ENCODE measurements at places on chromosomes 2 and 18.

DNA sequence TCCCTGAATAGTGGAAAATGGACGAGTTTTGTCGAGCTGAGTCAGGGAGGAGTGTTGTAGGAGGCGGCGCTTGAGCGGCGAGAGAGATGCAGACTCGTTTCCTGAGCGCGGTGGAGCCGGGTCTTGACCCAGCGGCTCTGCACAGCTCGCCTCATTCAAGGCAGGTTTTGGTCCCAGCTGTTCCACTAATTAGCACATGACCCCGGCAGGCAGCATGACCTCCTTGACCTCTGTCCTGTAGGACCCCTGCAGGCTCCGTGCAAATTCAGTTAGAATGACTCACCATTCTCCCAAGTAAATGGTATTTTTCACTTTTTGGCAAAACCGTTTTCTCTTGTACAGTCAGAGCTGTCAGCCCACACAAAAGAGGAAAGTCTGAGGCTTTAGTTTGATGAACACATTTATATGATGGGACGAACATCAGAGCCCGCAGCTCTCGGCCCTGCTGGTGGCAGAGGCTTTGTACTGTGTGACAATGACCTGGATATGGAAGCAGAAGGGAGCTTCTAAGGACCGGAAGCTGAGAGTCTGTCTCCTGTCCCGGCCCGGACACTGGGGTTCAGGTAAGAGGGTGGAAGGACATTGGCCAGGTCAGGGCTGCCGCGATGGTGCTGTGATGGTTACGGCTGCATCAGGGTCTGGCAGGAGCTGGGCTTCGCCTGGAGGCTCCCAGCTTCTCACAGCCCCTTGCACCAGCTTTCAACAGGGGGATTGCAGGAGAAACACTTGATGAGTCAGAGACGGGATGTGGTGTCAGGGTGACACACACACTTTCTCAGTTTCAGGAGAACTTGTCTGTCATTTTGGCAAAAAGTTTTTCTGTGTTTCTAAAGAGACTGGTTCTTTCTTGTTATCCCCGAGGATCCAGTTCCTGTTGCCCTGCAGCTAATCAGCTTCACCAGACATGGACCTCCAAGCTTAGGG, 29.9 kb upstream of the ALKAL2 start:
- DNase-seq, result no peak

DNA sequence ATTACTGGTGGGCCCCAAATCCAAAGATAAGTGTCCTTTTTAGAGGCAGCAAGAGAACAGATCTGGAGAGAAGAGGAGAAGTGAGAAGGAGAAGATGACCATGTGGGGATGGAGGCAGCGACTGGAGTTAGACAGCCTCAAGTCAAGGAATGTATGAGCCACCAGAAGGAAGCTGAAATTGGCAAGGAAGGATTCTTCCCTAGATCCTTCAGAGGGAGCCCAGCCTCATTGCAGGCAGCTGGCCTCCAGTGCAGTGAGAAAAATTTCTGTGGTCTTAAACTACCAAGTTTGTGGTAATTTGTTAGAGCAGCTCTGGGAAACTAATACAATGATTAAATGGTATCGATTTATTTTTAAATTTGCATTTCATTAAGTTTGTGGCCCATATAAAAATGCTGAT, 167.9 kb downstream of the NCKAP5 start:
- DNase-seq, result no peak

GRCh38 chr2:15914596-15915385, 25.6 kb upstream of the MYCN start:
- no peak for DNase-seq

GRCh38 chr2:10720947-10721395, 459 bp upstream of the ATP6V1C2 start:
- DNase-seq, result peak; percentile 19

- DNase-seq, result peak; percentile 10
Observed at GRCh38 chr2:32553829-32554432, 73.9 kb upstream of the TTC27 start.

- DNase-seq, result no peak
Observed at GRCh38 chr18:79200546-79201268, 131.5 kb downstream of the ATP9B start.

GRCh38 chr2:230330725-230331124, 3.7 kb downstream of the SP140L start:
- no peak for DNase-seq

- no peak for DNase-seq
Observed at GRCh38 chr2:120983344-120983743, 247.7 kb downstream of the GLI2 start.

- DNase-seq, result no peak
Observed at GRCh38 chr2:174785481-174785880, 21.2 kb upstream of the CHRNA1 start.

DNA sequence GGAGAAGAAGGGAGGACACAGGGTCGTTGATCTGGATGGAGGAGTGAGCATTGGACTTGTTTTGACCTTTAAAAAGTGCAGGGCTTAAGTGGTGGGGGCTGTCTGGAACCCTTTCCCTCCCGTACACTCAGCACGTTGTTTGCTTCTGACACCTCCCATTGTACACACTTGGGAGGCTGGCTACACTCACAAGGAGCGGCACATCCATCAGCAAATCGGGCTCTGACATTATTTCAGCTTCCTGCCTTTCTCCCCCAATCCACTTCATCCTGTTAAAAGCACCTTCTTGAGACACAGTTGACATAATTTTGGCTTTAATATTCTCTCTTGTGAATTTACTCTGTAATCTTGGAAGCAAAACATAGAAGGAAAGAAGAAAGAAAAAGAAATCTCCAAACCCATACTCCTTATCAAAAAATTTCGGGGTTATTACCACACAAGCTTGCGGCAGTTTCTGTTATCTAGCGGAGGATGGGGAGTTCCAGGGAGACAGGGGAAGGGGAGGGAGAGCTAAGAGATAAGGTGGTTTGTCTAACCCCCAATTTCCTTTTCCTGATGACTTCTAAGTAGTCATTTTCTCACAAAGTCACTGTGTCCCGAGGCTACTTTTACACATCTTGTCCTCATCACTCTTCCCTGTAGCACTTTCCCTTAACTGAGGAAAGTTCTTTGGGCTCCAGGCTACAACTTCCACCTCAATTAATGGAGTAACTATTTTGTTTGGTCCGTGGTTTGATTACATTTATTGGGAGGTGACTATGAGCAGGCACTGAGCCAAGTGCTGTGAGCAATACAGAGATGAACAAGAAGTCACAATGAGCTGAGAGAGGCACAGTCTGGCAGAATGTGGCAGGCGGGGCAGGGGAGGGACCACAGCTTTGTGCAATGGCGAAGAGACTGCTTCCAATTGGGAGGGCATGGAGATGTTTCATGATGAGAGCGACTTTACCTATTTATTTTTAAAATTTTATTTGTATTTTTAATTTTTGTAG, 240.1 kb upstream of the MEX3C start:
- DNase-seq, result peak; percentile 33

- DNase-seq, result no peak
Observed at GRCh38 chr2:219207134-219207883, 727 bp downstream of the ZFAND2B start.

DNA sequence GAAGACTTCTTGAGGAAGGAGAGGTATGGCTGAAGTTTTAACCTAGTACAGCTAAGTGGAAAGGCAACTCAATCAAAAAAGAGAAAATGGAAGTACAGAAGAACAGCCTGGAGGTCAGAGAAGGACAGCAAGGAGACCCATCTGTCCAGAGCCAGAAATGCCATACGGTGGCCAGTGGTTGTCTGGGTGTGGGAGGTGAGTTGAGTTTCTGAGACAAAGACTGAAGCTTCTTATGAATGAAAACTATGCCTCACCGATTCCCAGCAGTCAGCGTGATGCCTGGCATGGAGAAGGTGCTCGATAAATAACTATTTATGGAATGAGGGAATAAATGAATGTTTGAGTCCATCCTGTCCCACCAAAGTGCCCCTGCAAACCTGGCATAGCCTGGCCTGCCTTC, 98.8 kb downstream of the MRO start:
- no peak for DNase-seq

GRCh38 chr2:227164763-227165291, 403 bp downstream of the COL4A3 start:
- peak; percentile 26 for DNase-seq

DNA sequence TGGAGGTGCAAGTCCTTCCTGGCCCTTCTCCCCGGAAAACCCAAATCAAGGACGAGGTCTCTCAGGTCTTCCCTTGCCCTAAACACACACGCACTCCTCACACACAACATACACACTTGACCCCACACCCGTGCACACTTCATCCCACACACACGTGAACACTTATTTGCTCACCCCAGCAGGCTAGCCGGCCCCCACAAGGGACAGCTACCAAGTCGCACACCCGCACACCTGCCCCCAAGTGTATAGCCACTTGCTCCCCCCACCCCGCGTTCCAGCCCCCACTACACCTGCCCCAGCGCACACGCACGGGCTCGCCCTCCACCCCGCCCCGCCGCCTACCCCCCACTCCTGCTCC, 359 bp downstream of the TGFBRAP1 start:
- no peak for DNase-seq

GRCh38 chr2:39642051-39642718, 23.5 kb upstream of the TMEM178A start:
- DNase-seq, result no peak

- DNase-seq, result peak; percentile 69
Observed at GRCh38 chr2:195408196-195408595, 248.8 kb upstream of the SLC39A10 start.

DNA sequence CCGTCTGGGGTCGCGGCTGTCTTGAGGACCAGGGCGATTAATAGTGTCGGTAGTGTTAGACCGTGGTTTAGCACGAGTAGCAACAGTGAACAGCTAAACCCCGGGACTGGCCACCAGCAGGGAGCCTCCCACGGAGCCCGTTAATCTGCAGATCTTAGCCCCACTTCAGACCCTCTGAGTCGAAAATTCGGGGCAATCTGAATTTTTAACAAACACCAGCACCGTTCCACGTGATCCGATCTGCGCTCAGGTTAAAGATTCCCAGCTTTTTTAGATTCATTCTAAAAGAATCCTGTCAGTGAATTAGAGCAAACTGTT, 479 bp upstream of the ATP5F1A start:
- DNase-seq, result no peak

GRCh38 chr18:45363196-45363595, 252.1 kb upstream of the SLC14A2 start:
- no peak for DNase-seq

DNA sequence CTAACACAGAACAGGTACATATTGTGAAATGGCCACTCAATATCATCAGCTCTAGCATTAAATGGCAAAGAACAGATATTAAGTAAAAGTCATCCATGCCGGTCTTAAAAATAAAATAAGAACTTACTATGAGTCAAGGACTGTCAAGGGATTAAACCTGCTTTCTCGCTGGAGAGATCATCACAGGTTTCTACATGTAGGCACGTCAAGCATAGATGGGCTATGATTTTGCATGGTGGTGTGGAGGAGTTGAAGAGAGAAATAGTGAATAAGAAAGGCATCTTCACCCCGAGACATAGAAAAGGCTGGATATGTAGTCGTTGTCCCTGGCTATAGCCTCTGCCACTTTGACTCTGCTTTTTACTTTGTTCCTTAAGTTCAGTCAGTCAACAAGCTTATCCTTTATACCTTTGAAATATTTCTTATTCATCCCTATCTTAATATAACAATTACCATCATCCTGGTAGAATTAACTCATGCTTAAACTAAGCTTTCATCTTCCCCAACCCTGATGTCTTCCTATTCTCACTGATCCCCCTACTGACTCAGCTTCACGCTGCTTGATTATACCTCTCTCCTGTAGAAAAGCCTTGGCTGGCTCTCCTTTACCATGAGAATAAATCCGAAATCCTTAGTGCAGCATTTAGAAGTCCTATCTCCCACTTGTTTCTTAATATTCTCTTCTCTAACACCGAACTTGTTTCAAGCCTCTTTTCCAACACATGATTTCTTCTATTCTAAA, 42.5 kb downstream of the DSC3 start:
- no peak for DNase-seq

DNA sequence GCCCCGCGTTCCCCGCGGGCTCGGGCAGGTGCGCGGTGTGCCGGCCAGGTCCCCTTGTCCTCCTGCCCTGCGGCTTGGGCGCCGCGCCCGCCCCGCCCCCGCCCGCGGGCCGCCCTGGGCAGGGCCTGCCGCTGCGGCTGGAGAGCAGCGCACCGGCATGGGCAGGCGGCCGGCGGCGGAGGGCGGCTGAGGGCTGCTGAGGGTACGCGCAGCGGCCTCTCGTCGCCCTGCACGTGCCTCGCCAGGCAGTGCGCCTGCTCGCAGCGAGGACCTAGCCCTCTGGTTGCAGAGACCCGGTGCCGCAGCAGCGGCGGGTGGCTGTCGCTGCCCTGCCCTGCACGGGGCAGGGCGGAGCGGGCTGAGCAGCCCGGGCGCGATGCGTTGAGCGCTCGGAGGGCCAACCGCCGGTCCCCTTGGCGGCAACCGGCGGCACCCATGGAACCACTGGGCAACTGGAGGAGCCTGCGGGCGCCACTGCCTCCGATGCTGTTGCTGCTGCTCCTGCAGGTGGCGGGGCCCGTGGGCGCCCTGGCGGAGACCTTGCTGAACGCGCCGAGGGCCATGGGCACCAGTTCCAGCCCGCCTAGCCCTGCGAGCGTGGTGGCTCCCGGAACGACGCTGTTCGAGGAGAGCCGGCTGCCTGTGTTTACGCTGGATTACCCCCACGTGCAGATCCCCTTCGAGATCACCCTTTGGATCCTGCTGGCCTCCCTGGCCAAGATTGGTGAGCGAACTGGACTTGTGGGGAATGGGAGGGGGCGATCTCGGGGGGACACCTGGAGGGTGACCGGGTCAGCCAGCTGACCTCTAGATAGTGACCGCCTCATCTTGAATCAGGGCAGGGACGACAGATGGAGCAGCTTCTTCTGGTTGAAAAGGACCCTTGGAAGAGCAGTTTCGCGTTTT, at the start of gene SLC9A2:
TSS of gene SLC9A2 (plus strand) at position 140 of the 906 bp plus-strand sequence. CDS start at position 436, 296 bp downstream.
- DNase-seq, result no peak

DNA sequence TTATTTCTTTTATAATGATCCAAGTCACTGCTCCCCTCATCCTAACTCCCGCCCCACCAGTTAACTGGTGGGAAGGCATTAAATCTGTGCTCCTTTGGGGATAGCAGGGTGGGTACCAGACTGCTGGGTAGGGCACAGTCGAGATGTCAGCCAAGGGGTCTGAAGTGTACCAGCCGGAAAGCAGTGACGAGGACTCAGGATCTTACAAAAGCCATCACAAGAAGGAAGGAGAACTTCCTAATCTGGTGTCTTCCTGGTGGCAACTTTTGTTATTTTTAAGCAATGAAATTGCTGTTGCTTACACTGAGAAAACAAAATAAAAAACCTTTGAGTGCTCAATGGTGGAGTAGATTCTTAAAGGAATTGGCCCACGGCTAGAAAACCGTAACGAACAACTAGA, 97.7 kb downstream of the ALPK2 start:
- DNase-seq, result no peak

DNA sequence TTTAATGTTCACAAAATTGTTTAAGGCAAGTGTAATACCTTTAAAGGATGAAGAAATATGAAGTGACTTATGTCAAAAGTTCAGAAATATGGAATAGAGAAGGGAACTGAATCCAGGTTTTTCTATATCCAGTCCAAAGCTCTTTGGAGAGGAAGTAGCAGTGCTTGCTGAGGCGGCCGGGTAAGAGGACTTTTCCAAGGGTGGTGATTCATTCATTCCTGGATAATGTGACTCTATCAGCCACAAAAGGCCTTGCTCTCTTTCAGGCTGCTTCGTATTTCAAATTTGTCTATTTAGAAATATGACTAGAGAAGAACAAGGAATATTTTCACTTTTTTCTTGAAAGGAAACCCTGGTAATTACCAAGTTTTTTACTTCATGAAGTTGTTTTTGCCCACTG, 830.1 kb upstream of the ZEB2 start:
- no peak for DNase-seq

GRCh38 chr18:25935356-25935755, 155.1 kb downstream of the SS18 start:
- DNase-seq, result no peak

- peak; percentile 74 for DNase-seq
Observed at GRCh38 chr2:98348066-98348561, 1.9 kb downstream of the CNGA3 start.
